ACHN (cell line): ENCODE measurements at places on chromosomes 7 and 10.

GRCh38 chr7:101362334-101363195, at the start of gene COL26A1:
Gene COL26A1, plus strand, starts transcription at chr7:101362875. Its CDS starts 158 bp downstream, at chr7:101363033.
- peak; percentile 15 for DNase-seq

DNA sequence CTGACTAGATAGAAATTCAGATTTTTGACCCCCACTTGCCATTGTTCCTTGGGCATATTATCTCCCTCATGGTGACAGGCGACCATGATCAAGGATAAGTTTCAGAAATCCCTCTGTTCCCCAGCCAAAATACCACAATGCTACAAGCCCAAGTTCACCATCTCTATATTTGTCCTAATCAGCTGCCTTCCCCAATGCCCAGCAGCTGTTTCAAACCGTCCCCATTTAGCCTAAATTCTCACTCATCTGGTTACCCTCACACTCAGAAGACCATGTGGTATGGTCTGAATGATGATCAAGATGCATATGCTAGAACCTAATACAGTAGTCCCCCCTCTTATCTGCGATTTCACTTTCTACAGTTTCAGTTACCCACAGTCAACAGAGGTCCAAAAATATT, 956 bp upstream of the GJC3 start:
- DNase-seq = no peak

- no peak for DNase-seq
Observed at GRCh38 chr10:103055105-103055504, 137.0 kb downstream of the CNNM2 start.

- DNase-seq = no peak
Observed at GRCh38 chr10:108789919-108790318, 1133.4 kb downstream of the XPNPEP1 start.

DNA sequence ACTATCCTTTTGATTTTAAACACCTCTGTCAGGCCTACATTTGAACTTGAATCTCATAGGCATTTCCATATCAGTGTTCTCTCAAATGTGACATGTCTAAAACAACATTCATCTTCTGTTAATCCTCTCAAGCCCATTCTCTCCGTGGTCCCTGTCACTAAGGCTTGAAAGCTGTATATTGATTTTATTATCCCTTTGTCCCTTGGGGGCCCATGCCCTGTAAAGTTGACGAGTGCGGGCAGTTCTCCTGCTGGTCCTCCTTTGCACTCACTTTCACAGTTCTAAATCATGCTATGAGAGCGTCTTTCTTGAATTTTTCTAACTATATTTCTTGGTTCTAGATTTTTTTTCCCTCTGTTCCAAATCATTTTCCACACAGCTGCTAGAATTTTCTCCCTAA, 27.3 kb downstream of the GALNT11 start:
- no peak for DNase-seq

DNA sequence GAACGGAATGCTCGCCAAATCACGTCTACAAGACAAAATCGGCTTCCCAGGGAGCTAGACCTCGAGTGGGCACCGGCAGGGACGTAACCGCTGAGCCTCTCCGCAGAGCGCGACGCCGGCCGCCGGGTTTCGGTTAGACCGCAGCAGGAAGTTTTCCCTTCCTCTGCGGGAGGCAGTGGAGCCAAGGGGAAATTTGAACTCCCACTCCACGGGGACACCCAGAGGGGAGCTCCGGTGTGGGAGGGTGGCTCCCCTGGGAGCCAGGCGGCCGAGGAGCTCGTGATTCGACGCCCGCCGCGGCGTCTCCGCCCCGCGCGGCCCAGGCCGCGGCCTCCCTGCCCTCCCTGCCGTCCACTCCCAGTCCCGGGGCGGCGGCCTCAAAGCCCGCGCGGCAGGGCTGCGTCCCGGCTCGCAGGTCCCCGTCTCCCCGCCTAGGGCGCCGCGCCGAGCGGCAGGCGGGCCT, 426 bp downstream of the SYPL1 start:
- peak; percentile 77 for DNase-seq

DNA sequence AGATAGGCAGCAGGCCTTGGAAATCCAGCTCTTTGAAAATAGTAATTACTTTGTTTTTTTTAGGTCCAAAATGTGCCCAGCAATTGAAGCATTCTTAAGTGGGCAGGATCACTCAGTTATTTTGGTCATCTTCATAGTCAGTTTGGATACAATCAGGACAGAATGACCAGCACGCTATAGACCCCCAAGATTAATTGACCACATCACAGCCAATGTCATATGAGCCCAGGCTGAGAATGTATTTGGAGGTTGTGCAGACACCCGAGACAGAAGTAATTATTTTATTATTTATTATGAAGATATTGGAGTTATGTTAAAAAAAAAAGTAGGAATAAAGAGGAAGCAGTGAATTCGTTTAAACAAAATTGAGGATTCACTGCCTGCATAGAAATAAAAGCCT, 93.3 kb upstream of the PFKP start:
- DNase-seq = no peak

DNA sequence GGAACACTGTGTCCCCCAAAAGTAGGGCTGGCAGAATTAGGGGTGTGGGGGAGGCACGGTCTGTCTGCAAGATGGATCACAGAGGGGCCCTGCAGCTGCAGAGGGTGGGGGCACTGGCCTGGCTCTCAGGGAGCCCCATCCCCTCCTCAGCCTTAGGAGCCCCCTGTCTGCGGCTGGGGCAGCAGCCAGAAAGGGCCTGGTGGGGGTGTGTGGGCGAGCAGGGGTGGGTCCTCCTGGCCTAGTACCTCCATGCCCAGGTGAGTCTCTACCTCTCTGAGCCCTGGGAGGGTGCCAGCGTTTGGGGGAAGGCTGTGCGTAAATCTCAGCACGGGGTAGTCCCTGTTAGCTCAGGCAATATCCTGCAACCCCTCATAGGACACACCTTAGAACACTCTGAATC, 280.5 kb upstream of the PPP2R2D start:
- no peak for DNase-seq

DNA sequence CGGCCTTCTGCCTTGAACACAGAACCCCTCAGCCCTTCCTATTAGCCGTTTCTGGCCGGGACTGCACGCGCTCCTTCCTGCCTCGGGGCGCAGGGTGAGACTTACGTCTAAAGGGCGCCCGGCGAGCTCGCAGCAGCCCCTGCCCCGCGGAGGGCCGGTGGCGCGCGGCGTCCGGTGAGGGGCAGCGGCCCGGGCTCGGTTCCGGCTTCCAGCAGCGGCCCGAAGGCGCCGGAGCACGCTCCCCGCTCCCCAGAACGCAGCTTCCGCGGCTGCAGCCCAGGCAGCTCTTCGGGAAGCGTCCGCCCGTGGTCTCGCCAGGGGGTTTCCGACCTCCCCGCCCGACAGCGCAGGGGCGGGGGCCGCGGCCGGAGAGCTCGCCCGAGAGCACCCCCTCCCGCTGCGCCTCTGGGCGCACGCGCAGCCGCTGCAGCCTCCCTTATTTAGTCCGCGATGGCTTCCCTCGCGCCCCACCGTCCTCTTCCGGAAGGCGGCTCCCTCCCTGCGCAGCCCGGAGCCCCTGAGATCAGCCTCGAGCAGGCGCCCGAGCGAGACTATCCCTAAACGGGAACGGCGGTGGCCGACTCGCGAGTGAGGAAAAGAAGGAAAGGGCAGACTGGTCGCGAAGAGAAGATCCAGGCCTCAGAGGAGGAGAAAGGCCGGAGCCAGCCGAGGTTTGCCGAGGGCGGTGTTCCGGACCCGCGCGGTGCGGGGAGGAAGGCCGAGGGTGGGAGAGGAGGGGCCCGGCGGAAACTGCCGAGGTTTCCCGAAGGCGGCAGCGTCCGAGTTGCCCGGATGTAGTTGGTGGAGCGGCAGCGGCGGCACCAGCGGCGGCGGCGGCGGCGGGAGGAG, at the start of gene WAC:
WAC (plus strand) TSS at position 782 of the 849 bp plus-strand sequence. CDS start 462 bp downstream, outside the sequence.
- peak; percentile 88 for DNase-seq

DNA sequence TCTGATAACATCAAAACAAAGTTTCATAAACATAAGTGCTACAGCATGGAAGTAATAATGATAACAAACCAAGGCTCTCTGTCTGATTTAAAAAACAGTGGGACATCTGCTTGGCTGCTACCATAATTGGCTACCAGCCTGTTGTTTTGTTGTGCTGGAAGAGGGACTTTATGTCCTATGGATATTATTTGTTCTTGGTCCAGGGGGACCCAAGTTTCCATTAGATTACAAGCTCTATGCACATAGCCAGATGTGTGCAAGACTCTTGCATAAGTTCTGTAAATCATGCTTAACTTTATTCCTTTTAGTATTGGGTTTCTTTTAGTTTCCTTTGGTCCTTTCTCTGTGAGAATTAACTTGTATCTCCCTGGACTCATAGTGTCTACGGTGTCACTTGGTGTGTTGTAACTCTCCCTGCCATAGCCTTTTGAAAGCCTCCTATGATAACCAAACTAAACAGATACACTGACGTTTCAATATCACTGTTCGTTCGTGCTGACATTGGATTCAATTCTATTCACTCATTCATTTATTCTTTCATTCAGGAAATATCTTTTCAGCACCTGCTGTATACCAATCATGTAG, 41.4 kb upstream of the CD36 start:
- no peak for DNase-seq

DNA sequence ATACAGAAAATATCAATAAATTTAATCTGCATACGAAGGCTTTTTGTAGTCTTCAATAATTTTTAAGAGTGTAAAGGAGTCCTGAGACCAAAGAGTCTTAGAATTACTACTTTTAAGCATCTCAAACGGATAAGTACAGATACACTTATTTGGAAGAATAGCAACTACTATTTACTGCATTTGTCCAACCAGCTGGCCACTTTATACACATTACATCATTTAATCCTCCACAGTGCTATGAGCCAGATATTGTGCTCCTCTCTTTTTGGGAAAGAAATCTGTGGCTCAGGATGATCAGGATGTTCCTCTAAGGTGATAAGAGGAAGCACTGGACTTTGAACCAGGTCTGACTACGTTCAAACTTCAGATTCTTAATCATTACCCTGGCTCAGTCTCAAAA, 588.6 kb upstream of the LRRTM3 start:
- DNase-seq = no peak

GRCh38 chr10:82313401-82313800, 438.4 kb downstream of the NRG3 start:
- no peak for DNase-seq

DNA sequence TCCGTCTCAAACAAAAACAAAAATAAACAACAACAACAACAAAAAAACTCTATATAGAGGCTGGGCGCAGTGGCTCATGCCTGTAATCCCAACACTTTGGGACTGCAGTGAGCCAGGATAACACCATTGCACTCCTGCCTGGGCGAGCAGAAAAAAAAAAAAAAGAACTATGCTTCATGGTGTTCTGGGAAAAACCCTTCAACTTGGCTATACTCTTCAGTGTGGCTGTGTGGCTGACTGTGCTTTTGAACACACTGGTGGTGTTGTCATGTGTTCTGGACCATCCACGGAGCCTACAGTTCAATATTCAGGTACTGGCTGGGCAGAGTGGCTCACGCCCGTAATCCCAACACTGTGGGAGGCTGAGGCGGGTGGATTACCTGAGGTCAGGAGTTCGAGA, 26.5 kb downstream of the SNX8 start:
- no peak for DNase-seq

- no peak for DNase-seq
Observed at GRCh38 chr7:32218741-32219288, 148.6 kb upstream of the PDE1C start.

DNA sequence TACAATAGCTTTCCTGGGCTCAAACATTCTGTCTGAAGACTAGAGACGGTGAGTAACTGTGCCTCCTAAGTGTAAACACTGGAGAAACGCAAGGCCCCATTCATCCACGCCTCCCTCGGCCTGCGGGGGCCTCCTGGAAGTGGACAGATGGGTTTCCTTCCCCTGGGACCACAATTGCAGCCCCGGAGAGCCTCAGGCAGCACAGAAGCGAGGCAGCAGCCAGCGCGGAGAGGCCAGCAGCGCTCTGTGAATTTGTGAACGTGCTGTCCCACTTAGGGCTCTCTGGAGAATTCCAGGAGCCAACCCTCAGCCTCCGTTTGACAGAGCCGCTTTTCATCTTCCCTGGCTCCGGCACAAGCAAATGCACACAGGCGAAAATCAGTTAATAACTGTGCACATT, 23.2 kb upstream of the CALN1 start:
- DNase-seq = no peak

DNA sequence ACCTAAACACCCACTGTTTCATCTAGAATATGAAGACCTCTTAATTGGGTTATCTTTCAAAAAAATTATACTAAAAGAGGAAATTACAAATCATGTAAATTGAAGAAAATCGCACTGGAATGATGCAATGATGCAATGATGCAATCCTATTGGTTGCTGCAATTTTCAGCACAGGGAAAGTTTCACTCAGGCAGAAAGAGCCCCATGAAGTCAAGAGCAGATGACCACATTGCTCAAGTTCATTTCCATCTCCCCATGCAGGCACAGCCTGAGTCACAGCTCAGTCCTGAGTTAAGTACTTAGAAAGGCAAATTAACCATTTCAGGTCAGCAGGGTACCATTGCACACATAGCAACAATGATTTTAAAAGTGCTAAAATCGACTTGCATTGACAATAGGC, 180.3 kb upstream of the MYO3A start:
- no peak for DNase-seq

DNA sequence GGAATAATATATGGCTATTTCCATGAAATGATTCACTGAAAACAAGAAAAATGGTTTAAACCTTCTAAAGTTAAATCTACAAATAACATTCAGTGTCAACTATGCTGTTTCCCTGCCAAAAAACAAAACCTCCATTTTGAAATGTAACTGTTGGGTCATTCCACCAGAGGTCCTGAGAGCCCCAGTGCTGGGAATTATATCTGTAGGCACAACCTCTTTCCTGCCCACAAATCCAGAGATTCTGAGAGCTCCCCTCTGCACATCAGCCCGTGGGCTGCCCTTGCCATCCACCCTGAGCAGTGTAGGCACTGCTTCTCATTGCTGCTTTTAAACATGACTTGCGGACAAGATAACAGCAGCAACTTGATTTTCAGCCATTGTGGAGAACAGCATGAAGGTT, 198.6 kb downstream of the TMEM178B start:
- DNase-seq = no peak

GRCh38 chr7:101486433-101487104, 123.9 kb downstream of the COL26A1 start:
- DNase-seq = no peak

- no peak for DNase-seq
Observed at GRCh38 chr7:137590756-137591305, 247.3 kb upstream of the PTN start.

DNA sequence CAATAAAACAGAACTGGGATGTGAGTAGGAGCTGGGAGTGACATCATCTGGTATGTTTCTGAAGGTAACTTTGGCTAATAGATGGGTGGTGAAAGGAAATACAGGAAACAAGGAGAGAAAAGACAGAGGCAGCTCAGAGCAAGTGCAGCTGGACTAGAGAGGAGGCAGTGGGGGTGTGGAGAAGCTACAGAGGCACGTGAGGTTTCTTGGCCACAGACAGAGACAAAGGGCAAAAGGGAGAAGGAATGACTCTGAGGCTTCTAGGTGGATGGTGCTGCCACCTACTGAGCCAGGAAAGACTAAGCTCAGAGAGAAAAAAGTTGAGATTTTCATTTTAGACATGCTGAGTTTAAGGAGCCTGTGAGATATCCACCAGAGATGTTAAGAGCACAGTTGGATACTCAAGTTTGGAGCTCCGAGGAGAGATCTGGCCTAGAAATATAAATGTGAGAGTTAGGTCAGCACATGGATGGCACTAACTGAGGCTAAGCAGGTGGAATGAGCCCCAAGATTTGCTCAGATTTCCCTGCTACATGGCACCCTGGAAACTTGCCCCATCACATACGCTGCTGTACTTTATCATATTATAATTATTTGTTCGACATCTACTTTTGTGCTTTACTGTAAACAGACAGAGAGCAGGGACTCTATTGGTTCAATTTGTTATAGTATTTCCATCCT, 293.0 kb upstream of the IMMP2L start:
- peak; percentile 82 for DNase-seq
